HuH-7.5 (cell line): ENCODE measurements at places on chromosomes 1 and 21.

DNA sequence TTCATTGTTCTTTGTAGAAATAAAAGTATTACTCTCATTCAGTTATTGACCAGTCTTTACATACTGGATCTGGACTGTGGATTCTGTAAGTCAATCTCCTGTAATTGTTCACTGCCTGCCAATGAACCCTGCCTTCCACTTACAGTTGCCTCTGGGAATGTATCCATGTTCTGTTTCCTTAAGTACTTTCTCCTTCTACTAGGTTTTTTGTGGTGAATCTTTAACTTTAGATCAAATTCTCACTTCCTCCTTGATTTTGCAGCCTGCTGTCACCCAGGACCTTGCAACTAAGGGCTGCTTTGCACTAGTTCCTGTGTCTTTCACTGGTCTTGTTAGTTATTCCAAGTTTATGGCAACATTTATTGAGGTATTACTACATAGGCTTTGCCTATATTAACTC, 28.2 kb upstream of the ANKRD13C start:
- no peak for DNase-seq

DNA sequence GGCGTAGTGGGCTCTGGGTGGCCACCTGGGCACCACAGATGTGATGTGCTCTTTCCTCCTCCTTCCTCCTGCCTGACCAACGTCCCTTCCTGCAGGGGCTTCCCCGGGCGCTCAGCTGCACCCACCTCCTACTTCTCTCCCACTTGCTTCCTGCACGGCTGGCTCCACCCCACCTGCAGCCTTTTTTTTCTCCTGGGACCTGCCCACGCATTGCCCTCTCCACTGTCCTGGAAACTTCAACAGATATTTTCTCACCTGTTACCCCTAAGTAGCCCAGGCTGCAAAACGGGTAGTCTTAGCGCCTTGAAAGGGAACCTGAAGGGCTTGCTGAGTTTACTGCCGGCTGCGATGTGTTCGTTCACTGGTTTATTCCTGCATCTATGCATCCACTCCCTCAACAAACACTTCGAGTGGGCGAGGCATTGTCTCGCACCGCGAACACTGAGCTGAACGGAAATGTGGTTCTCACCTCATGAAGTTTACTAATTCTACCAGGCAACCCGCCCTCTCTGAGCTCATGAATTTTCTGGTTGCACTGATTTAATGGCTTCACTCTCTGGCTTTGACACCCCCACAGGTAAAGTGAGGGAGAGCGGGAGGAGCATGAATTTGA, 23.6 kb downstream of the ZBTB18 start:
- no peak for DNase-seq

- no peak for DNase-seq
These were observed 9.0 kb downstream of the GSTM5 start for GRCh38 chr1:109721042-109721441.

GRCh38 chr1:111989531-111990025, at the start of gene KCND3:
Gene KCND3, minus strand, starts transcription at chr1:111989668.
- DNase-seq = peak; percentile 58

DNA sequence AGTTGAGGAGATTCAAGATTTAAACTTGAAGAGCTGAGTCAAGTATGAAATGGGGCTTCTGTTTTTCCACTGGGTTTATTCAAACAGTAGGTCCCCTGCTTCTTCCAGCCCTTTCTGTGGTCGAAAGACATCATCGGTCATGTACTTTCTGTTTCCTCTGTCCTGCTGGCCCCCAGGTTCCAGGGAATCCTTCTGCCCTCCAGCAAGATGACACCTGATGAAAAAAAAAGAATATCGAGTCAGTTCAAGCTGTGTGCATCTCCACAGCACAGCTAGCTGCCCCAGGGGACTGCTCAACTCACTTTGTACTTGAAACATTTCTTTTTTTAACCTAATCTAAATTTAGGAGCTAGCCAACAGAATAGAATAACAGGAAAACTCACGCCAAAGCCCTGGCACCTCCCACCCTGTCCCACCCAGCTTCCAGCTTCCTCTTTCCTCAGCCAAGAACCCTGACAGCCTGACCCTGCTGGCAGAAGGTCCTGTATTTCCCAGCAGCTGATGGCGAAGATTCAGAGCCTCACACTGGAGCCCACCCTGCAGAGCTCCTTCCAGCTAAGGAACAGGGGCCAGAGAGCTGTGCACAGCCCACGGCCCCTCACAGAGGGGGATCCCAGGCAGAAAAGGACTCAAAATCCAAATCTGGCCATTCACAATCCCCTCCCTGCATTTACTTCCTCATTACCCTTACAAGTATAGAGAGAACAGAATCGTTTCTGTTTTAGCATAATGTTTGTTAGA, 176.5 kb downstream of the PSMG1 start:
- DNase-seq = no peak

DNA sequence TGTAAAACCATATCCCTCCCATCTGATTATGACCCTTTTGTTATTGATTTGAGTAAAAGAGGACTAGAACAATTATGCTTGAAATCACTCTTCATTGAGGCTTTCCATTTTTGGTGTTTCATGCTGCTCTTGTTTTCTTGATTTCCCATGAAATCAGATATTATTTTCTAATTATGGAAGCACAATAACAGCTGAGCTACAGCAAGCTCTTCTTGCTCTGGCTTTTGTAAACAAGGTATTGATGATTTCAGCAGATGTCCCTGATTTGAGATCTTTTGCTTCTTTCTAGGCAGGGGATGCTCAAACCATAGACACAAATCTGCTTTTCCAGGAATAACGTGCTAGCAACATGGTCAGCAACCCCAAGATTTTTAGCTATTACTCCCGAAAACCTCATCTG, 607.8 kb downstream of the NCAM2 start:
- no peak for DNase-seq

DNA sequence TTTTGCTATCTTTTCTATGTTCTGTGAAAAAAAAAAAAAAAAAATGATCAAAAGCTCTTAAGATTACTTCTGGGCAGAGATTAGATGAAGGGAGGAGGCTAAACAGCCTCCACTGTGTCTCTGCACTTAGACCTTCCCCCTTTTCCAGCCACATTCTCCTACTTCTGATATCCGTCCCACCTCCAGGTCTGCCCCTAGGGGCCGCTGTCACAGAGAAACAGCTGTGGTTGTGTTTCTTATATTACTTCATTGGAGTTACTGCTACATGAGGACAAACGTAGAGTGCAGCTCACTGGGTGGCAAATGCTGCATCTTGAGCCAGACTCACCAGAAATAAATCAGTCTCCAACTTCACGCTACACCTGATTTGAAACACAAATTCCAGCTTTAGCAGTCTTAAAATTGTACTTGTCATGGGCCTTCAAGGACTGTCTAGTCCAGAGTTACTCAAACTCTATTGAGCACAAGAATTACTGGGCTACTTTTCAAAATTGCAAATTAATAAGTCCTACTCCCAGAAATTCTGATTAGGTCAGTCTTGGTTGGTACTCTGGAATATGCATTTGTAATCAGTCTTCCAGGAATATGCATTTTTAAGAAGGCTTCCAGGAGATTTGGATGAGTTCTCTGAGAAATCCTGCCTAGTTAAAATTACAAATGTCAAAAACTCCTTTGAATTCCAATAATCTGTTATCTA, 125.2 kb upstream of the PTBP2 start:
- DNase-seq = peak; percentile 35

- DNase-seq = peak; percentile 66
These were observed 12.2 kb downstream of the CITED4 start for GRCh38 chr1:40849801-40850592.

GRCh38 chr1:178926046-178926445, 55.2 kb upstream of the ANGPTL1 start:
- DNase-seq = no peak

DNA sequence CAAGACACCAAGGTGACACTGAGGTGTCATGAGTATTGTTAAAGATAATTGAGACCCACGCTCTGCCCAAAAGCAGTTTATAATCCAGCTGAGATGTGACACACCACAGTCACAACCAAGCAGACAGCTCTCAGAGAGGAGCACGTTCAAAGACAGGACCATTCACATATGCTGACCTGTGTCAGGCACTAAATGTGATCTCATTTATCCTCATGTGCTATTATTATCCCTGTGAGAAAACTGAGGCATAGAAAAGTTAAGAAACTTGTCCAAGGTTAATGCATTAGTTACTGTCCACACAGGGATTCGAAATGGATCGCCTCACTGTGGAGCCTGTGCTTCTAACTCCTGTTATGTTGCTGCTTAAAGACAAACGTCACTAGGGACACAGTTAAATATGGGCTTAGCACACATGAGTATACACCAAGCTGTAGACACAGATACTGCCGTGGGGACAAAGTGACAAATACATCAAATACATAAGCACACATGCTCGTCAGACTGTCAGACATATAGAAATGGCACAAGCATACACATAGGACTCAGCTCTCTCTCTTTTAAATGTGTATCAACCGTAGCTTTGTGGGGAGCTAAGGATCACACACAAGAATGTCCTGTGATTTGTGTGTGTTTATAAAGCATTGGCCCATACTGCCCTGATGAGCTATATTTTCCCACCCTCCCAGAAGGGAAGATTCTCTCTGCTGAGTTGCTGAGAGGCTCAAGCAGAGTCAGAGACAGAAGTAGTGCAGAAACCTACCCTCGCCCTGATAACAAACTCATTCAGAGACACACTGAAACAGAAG, 3.5 kb upstream of the IGSF8 start:
- no peak for DNase-seq

GRCh38 chr1:226185141-226186036, 1.2 kb downstream of the ACBD3 start:
- no peak for DNase-seq

DNA sequence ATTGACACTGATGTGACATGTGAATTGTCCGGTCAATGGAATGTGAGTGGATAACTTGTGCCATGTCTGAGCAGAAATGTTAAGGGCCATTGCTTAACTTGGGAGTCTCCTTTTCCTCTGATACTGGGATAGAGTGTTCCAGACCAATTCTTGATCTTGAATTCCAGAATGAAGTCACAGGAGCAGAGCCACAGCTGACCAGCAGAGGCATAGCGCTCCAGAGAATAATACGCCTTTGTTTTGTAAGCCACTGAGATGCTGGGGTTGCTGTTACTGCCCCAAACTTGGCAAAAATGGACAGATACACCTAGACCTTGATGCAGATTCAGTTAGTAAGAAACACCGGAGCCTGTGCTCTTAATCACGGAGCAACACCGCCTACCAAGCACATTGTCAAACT, 6.3 kb downstream of the KCNJ6 start:
- no peak for DNase-seq

- DNase-seq = no peak
These were observed 85.5 kb downstream of the FBXO2 start for GRCh38 chr1:11568687-11569086.

DNA sequence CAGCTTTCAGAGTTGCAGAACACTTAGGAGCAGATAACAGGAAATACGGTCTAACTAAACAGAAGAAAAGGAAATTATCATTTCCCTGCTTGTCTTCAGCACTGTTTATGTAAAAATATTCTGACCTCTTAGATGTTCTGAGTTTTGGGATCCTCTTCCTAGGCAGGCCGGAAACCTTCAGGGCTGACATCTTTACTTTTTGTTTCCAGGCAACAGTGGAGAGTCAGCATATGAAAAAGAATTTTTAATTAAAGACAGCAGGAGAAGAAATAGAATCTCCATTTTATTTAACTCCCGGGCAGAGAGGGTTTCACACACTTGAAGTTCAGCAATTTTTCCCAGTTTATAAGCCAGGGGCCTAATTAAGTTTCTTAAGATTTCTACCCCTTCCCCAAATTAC, 5.1 kb upstream of the RIPPLY3 start:
- no peak for DNase-seq

DNA sequence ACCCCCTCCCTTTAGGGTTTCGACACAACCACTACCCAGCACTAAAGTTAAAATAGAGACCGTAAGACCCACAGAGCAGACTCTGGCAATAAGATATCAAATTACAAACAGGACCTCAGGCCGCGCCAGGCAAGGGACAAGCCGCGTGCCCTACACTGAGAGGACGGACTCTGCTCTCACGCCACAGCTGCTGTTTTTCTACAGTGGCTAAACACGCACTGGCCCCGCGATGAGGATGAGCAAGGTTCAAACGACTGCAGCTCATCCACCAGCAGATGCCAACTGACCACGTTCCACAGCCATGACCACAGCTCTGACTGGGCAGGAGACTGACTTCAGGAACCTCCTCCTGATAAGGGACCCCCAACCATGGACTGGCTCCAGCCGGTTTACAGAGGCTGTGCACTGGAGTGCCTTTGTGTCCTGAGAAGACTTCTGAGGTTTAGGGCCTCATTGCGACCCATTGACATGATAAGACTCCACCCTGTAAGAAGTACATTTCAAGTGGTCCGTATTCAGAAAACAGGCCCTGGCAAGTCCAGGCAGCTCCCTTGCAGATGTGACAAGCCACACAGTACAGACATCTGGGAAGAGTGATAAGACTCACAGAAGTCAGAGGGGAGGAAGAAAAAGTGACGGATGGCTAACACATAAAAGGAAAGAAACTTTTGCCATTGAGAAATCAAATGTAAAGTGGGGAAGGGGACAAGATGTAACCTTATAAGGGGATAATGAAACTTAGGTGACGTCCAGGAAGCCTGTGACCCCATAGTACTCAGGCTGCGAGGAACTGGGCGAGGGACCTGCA, 1.5 kb upstream of the KRTAP10-6 start:
- no peak for DNase-seq

DNA sequence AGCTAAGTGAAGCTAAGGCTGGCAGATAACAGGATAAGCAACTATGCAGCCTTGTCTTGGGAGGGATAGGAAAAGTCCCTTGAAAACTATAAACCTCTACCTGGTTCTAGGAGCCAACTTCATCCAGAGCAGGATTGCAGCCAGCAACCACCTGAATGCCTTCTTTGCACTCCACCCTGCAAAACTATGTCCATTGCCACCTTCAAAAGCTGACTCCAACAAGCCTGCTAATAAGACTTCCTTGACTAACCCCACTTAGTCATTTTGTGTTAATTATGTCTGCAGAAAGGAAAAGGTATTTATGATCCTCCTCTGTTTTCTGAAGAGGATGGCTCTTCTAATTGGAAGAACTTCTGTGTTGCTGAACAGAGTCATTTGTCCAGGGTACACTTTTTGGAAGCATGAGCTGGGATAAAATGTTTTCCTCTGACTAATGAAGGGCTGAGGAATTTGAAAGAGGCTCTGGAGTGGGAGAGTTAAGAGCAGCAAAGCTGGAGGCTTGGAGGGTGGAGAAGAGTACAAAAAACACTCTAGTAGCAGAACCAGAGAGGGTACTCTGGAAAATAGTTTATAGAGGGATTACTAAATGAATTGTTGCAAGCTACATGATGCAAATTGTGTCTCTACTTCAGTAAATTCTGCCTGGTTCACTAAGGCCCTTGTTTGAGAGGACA, 9.6 kb upstream of the RIMKLA start:
- no peak for DNase-seq

GRCh38 chr1:14977338-14977931, 176.1 kb upstream of the TMEM51 start:
- no peak for DNase-seq

- DNase-seq = no peak
These were observed 17.0 kb upstream of the L1TD1 start for GRCh38 chr1:62177621-62178020.

- DNase-seq = no peak
These were observed 4.4 kb upstream of the EFHD2 start for GRCh38 chr1:15405106-15405850.
